ENCODE measurements at places on chromosomes 7 and 10. TPM values are rescaled to one million over a fixed set of nuclear protein-coding genes. Genes with fewer than 3 reads are reported as not detected.

DNA sequence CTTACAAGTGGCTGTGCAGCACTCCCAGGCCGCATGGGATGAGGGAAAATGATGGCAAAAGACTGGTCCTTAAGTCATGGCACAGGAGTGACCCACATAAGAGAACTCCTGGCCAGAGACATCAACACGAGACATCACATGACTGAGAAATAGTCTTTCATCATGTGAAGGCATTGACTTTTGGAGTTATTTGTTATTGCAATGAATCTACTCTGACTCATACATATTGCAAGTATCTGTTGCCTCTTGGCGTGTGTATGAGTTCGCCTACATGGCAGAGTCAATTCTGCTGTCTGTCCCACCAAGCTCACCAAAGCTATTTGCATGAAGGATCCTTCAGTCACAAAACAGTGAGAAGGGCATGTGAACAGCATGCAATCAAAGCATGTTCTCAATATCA, 59.7 kb upstream of the HABP2 start:
- DNase-seq = no peak

The SHH gene
- 0.54 TPM for polyA plus RNA-seq

DNA sequence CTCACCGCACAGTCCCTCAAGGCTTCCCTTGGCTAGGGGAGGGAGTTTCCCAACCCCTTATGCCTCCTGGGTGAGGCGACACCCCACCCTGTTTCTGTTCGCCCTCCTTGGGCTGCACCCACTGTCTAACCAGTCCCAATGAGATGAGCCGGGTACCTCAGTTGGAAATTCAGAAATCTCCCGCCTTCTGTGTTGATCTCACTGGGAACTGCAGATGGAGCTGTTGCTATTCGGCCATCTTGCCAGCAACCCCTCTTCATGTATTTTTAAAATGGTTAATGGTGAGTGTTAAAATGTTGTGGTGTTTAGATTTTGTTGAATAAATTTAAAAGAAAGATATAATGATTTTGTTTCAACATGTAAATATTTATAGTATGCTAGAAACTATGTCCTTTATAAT, 22.0 kb downstream of the UMAD1 start:
- DNase-seq = no peak

DNA sequence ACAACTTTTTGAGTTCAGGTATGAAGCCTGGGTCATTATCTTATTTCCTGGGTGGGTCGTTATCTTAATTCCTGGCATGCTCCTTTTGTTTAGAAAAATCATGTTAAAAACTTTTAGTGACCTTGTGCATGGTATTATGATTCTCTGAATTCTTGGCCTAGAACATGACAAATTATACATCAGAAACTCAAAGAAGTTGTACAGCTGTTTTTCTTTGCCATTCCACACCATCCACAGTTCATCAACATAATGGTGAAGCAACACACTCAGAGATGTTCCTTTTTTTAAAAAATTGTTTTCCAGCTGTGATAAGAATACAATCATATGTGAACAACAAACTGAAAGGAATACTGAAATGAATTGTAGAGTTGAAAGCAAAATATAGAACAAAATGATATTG, 149.2 kb upstream of the SEMA3D start:
- no peak for DNase-seq

The OR2A25 gene
- polyA plus RNA-seq = not detected

DNA sequence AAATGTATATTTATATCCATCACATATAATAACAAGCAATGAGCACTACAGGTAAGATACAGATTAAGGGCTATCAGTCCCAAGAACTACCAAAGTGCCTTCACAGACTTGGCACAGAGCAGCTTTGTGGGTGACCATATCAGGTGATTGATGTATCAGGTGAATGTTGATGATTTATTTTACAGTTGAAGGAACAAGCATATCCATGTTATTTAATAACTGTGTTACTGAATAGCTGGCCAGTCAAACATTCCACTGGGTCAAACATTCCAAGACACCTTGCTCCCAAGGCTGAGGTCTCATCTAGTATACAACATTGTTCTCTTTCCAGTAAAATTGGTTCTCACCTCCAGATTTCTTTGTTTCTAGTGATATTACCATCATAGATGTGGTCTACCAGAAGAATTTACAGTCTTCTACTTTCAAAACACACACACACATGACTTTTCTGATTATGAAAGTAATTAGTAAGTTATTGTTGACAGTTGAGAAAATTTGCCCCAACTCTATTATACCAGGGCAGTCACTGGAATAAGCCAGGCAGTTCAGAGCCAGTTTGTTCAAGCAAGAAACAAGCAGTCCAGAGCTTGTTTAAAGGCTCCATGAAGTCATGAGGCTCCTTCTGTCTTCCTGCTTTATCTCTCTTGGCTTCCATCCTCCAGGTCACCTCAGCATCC, 68.2 kb downstream of the ELAPOR2 start:
- DNase-seq = no peak

GRCh38 chr10:78338717-78339116, 305.1 kb downstream of the RPS24 start:
- no peak for DNase-seq

DNA sequence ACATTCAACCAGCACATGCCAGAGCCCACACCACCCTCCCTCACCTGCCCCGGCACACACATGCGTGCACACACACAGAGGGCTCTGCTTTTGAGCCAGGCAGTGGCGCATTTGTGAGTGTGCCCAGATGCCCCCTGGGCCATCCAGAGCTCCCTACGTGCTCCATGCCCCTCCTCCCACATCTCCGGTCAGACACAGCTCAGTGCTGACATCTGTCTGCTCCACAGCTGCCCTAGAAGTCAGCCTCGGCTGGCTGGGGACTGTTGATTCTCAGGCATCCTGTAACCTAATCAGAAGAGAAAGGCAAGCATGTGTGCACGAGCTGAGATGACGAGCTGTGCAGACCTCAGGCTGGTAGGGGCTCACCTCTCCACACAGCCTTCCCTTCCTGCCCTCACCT, 135.1 kb downstream of the ZMIZ1 start:
- DNase-seq = no peak

DNA sequence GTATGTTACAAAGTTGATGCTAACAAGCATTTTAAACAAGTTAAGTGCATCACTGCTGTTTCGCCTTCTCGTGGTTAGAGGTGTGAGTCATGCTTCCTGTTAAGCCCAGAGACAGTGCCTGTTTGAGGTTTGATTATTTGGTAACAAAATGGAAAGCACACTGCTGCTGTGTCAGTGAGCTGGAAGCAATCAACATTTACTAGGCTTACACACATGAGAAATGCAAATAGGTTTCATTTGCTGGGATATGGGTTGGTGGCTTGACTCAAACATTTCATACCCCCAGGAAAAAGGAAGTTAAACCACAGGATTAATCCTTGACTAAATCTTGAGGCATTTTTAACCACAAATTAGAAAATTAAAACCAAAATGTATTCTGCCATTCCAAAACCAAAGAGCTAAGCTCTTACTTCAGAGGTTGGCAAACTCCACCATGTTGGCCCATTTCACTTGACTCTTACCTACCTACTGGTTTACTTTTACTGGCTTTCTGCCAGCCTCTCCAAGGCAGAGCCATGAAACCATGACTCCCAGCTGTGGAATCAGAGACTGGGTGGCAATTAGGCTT, 139.2 kb downstream of the ETV1 start:
- no peak for DNase-seq

DNA sequence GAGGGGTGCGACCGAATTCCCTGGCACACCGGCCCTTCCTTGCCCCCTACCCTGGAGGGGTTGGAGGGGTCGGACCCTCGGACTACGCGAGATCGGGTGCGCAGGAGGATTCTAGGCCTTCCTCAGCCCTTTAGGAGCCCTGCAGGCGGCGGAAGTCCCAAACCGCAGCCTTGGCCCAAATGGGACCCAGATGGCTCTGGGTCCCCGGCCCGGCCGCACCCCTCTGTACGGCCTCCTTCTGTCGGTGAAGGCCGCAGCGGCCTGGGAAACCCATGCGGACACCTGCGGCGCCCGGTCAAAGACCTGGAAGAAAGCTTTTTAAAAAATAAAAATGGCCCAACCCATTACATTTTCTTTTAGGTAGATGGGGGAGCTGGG, 2.4 kb upstream of the VAX1 start:
- no peak for DNase-seq

GRCh38 chr10:71388171-71388570, 8.5 kb upstream of the CDH23 start:
- DNase-seq = no peak

The ASB10 gene
- polyA plus RNA-seq = 3.0 TPM

DNA sequence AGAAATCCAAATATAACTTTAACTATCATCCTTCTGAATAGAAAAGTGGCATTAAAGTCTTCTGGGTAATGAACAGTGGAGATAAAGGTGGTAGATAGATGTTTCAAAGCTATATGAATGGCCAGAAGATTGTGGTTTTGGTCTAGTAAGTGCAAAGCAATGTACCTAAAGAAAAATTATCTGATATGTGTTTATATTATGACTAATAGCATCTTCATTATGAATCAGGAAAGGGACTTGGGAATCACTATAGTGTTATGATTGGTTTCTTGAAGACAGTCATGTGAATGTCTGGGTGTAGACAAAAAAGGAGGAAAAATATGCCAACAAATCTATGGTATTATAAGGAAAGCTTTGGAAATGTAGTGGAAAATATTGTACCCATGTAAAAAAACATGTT, 3.0 kb downstream of the ZNF518A start:
- DNase-seq = peak; percentile 7

The CCDC6 gene
- polyA plus RNA-seq = 20.0 TPM

GRCh38 chr10:74753442-74754211, 72.8 kb upstream of the KAT6B start:
- peak; percentile 57 for DNase-seq

The GIMAP1 gene
- 3.1 TPM for polyA plus RNA-seq

DNA sequence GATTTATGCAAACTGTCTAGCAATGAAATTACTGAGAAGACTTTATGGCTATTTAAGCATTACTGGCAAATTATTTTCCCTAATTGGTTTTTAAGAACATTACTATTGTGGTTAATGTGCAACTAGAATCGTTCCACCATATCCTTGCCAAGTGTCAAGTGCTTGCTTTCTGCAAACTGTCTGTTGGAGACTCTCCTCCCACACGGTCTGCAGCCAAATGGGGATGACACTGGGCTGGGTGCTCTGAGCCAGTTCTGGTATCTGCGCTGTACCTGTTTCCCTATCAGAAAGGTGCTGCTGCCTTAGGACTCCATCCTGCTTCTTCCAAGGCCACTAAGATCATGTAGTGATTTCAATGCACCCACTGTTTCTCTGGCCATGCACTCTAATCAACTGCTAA, 110.4 kb downstream of the RAMP3 start:
- no peak for DNase-seq

Data from muscle of back (tissue), 13 donors.